Fibroblast of lung (primary cell): ENCODE measurements at places on chromosomes 2 and 18. TPM values are rescaled to one million over a fixed set of nuclear protein-coding genes. Genes with fewer than 3 reads are reported as not detected.

The GALR1 gene
- total RNA-seq = not detected in 2 replicates

The MAP3K19 gene
- not detected in 2 replicates for total RNA-seq

GRCh38 chr18:44837482-44838180 is 156.9 kb downstream of the SETBP1 start:
- DNase-seq = no peak

GRCh38 chr18:48569139-48569914 is 30.5 kb downstream of the CTIF start:
- DNase-seq = no peak

The IL18R1 gene
- 0.50 and 5.4 TPM in 2 replicates for total RNA-seq

The IRS1 gene
- 18.7 and 29.1 TPM in 2 replicates for total RNA-seq

DNA sequence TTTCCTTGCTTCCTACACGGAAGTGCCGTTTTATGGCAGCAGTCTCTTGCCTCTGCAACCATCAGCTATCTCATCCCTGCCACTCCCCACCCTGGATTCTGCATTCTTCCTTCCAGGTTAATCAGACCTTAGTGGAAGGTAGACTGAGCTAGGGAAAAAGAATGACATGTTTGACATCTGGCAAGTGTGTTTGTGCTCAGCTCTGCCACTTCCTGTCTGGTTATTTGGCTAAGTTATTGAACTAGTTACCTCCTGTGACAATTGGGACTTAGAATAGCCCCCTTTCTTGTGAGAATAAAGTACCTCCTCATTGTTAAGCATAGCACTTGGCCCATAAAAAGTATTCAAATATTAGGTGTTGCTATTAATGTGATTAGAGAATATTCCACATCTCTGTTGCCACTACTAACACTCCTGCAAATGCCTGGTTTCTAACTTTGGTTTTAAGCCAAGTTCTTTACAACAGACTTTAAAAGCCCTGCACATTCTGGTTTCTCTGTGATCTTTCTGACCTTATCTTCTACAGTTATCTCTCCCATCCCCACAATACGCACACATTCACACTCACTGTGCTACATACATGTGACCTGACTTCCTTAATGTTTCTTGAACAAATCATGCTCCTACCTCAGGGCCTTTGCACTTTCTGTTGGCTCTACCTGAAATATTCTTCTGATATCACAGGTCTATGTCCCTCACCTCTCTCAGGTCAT is 10.8 kb upstream of the MAPRE2 start:
- DNase-seq = no peak

- DNase-seq = no peak
These were observed 185.0 kb downstream of the CTIF start for GRCh38 chr18:48723837-48724236.

DNA sequence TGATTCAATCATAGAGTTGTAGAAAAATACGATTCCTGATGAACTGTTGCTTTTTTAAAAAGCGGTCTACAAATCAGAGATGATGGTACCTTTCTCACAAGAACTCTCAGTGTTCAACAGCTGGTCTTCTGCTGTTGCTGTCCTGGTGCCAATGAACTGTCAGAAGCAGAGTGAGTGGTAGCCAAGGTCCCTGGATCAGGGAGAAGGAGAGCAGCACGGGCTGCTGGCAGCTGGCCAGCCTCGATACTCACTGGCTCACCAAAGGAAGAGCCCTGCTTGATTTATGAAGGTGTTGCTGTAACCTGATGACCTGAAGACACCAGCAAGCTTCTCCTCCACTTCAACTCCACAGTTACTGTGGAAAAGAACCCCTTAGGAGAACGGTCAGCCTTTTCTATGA is 300.8 kb upstream of the SOX11 start:
- peak; percentile 65 for DNase-seq

The MC4R gene
- total RNA-seq = not detected in 2 replicates

GRCh38 chr2:27573452-27573851 is 9.4 kb upstream of the ZNF512 start:
- peak; percentile 82 for DNase-seq

The AKAIN1 gene
- total RNA-seq = not detected in 2 replicates

DNA sequence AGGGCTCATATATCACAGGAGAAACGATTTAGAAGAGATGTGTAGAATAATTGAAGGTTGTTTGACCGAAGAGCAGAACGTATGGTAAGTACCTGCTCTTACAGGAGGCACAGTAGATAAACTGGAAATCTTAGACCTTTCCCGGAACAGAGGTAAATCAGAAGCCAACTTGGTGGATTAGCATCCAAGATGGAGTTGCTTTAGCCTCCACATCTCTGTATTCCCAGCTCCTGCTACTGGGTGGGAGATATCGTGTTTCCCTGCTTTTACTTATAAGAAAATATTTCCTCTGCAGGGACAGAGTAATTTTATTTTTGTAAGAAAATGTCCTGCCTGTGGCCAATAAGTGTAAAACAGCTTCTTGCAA is 164.5 kb downstream of the SLC39A10 start:
- DNase-seq = no peak
